ENCODE measurements at places on chromosomes 4 and X.

DNA sequence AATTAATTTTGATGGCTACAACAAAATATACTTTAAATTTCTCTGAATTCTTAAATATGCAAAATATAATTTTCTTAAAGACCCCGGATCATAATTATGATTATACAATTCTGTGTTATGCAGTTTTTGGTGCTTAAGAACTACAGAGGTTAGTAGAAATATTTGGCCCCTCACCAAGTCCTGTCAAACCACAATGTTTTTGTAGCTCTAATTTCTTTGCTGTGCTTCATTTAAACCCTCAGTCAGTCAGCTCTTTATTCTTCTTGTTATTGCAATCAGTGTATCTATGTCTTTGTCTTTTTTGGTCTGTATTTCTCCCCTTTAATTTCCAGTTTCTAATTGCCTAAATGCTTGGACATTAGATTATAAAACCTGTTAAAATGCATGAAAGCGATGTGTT, 186.1 kb downstream of the CAMK2D start:
- no peak for DNase-seq

DNA sequence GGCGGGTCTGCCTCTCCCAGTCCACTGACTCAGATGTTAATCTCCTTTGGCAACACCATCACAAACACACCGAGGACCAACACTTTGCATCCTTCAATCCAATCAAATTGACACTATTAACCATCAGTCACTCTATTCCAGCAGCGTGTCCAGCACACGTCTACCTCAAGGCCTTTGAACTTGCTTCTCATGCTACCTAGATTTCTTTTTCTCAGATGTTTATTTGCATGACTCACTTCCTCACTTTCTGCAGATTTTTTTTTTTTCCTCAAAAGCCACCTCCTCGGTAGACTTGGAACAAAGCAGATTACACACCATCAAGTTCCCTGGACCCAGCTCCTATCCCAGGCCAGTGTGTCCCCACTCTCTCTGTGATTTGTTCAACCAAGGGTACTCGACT, 49.5 kb downstream of the SUPT20HL2 start:
- no peak for DNase-seq

GRCh38 chrX:138709886-138710791, 1.4 kb downstream of the FGF13 start:
- no peak for DNase-seq

DNA sequence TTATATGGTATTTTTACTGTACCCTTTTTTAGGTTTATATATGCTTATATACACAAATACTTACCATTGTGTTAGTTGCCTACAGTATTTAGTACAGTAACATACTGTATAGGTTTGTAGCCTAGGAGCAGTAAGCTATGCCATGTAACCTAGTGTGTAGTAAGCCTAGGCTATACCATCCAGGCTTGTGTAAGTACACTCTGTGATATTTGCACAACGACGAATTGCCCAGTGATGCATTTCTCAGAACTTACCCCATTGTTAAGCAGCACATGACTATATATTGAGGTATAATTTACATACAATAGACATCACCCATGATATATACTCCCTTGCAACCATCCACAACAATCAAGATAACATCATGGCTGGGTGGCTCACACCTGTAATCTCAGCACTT, 40.1 kb downstream of the STAG2 start:
- no peak for DNase-seq

GRCh38 chrX:63349307-63349706, 1.8 kb downstream of the SPIN4 start:
- DNase-seq: no peak

DNA sequence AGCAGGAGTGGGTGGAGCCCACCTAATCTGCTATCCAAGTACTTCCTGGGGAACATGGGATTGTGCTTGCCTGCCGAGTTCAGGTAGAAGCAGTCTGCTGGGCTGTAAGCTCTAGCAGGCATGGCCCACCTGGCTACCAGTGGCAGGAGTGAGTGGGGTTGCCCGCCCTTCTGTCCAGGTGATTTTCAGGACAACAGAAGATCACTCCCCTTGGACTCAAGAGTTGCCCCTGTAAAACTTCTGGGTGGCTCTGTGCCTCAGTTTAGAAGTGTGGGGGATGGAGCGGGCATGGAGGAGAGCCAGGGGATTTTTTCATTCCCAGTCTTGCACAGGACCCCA, 43.5 kb downstream of the NDST3 start:
- DNase-seq: no peak

GRCh38 chr4:152938237-152938947, 2.3 kb downstream of the FHDC1 start:
- DNase-seq: no peak

All from activated naive CD4-positive, alpha-beta T cell treated with anti-CD3 and anti-CD28 coated beads, Interleukin-2, amount 50 U/mL, for 16 hours (primary cell).